COR-L47 (cell line): ENCODE measurements at places on chromosomes 4 and X.

- DNase-seq = peak; percentile 8
Observed at GRCh38 chrX:107672955-107673378, 44.7 kb downstream of the PRPS1 start.

DNA sequence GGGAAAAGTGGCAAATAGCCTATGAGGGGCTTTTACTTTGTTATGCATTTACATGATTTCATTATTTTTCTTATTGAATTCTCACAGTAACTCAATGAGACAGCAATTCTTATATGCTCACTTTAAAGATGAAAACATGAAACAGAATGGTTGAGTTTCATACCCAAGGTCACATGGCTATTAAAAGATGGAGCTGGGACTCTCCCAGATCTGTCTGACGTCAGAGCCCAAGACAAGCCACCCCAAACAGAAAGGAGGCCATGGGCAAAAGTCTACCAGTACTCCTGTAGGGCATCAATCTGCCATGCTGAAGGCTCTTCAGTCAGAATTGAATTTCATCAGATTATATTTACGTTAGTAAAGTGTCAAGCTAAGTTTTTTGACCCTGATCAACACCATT lies 13.2 kb downstream of the HSD17B11 start:
- DNase-seq = no peak

GRCh38 chr4:113566015-113566795 lies 195.3 kb downstream of the CAMK2D start:
- no peak for DNase-seq

GRCh38 chrX:9222299-9222698 lies 188.4 kb upstream of the FAM9B start:
- no peak for DNase-seq

GRCh38 chr4:68368691-68369131 lies 18.8 kb upstream of the YTHDC1 start:
- DNase-seq = no peak

DNA sequence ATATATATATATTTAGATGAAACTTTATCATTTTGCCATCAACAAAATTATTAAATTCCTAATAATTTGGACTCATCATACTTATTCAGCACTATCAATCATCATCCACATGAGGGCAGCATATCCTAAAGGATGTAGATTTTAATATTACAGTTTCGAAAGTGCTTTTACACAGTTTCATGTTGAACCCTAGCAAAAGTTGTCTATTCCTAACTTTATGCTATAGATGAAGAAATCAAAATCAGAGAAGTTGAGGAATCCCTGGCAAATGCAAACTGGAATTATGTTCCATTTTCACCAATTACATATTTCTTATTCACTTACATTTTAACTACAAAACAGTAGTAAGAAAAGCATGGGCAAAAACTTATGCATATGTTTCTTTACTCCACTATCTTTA lies 36.6 kb upstream of the UGT2A1 start:
- DNase-seq = peak; percentile 17

GRCh38 chr4:22190855-22191254 lies 242.3 kb upstream of the KCNIP4 start:
- DNase-seq = no peak

DNA sequence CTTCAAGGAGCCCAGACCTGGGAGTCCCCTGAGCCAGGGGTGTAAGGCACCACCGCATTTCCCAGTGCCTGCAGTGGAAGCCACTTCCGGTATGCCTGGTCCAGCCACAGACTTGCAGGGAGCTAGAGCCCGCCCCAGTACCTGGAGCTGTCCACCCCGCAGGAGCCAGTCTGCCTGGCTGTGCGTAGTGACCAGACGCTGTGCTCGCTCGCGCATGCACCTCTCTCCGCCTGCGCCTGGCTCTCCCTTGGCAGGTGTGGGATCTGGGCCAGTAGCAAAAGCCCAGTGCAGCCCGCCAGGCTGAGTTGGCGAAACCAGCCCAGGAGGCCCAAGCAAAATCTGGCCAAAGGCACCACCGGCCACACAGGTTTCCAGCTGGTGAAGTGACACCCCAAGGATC lies 973.7 kb upstream of the AGA start:
- DNase-seq = no peak

- no peak for DNase-seq
Observed at GRCh38 chrX:155998761-155999510, 1.4 kb downstream of the IL9R start.

DNA sequence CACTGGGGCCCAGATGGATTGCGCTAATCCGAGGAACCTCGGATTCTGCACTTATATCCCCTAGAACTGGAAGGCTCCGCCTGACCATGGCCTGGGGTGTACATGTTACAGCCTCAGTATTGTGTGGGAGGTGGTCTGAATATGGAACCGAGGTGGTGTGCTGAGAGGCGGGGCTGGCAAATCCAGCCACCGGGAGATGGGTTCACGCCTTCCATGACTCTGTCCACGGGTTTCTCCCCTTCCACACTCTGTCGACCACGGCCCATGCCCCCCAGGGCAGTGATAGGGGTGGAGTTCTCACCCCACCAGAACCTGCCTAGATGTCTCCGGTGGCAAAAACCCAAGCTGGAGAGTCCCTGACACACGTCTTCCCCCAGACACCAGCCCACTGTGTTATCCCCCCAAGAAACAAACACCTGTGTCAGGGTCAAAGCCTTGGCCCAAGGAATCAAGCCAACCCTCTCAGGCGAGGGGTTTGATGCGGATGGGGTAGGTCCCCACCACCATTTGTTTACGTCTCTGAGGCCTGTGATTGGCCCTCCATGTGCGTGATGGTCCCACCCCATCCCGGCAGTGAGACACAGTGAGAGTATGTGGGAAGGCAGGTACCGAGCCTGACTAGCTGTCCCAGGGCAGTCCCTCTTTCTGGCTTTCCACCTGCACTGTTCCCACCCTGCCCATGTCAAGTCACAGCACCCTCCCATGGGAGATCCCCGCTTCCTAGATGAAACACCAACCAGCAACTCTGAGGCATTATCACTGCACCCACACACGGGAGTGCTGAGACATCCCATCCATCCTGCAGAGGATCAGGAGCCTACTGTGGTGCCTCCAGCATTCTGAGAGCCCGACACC lies 6.6 kb upstream of the LOC101059915 start:
- DNase-seq = no peak

- DNase-seq = no peak
Observed at GRCh38 chr4:122705547-122706117, 26.9 kb upstream of the BBS12 start.

DNA sequence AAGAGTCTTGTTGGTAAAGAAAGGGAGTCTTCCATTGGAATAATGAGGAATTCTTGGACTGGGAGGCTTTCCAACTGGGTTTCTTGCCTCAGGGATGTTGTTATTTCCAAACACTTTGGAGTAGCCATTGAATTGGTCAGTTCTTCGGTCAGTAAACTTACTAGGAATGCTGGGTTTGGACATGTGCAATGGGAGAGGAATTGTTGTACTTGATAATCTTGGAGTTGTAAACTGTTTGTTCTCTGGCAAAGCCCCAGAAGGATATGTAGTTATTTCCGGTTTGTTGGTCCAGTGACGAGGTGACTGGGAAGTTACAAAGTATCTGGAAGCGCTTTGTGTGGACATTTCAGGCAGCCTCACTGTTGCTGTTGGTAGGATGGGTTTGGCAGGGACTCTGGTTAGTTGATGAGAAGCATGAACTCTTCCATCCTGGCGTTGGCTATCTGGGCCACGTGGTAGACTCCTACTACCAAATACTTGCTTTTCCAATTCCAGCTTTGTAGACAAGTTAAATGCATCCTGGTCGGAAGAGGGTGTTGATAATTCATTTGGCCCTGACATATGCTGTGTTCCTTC lies 25.9 kb downstream of the MXRA5 start:
- DNase-seq = no peak

GRCh38 chrX:12894074-12895030 lies 12.1 kb upstream of the TLR8 start:
- peak; percentile 9 for DNase-seq

DNA sequence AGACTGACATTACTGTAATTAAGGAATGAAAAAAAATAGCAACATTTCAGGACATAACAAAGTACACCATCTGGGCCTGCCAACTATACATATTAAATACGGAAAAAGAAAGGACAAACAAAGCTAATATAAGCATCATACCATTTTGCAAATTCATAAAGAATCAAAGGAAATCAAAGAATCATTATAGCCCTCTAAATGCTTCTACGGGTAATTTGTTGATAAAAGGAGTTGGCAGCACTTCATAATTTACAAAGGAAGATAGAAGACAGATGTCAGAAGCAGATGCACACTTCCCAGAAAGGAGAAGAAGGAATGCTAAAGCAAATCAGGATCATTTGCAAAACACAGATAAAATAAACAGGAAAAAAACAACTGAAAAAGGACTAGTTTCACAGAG lies 1757.3 kb downstream of the PCDH7 start:
- no peak for DNase-seq

DNA sequence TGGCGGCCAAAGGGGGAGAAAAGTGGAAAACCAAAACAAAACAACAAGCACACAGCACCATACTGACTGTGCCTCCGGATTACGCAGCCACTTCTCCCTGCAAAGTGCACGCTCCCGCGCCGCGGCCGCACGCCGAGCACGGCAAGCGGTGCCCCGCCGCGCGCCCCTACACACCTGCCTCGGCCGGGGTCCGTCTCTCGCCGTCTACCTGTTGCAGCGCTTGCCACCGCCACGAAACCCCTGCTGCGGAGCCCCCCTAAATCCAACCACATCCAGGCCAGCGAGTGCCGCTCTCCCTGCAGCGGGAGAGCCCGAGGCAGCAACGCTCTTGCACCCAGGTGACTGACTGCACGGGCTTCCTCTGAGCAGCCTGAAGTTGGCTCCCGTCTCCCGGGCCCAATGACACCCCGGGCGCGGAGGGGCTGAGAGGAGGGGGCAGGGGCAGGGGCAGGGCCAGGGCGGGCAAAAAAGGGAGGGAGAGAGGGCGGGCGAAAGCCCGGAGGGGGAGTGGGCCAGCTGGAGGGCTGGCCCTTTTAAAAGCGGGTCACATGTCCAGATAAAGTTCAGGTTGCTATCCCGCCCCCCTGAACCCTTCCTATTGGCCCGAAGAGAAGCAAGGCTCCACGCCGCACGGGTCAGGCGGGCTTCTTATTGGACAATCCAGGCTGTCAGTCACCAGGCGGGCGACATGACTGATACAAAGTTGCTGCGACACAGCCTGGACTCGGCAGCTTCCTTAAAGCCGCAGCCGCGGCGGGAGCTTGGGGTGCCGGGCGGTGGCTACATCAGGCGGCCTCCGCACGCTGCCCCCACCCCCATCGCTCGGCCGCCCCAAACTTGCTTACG lies at the start of gene NR3C2:
NR3C2 (minus strand) TSS at position 429 of the 846 bp plus-strand sequence.
- DNase-seq = peak; percentile 96

GRCh38 chrX:16239211-16239610 lies 71.9 kb downstream of the MAGEB17 start:
- DNase-seq = no peak

- DNase-seq = no peak
Observed at GRCh38 chrX:5051831-5052491, 1176.7 kb downstream of the NLGN4X start.

- no peak for DNase-seq
Observed at GRCh38 chr4:74328501-74328900, 20.2 kb downstream of the EPGN start.

- DNase-seq = no peak
Observed at GRCh38 chr4:62618042-62618441, 1417.9 kb downstream of the ADGRL3 start.

GRCh38 chrX:124358800-124359383 lies 12.5 kb downstream of the SH2D1A start:
- no peak for DNase-seq

GRCh38 chr4:142091691-142092182 lies 455.4 kb downstream of the IL15 start:
- DNase-seq = no peak

DNA sequence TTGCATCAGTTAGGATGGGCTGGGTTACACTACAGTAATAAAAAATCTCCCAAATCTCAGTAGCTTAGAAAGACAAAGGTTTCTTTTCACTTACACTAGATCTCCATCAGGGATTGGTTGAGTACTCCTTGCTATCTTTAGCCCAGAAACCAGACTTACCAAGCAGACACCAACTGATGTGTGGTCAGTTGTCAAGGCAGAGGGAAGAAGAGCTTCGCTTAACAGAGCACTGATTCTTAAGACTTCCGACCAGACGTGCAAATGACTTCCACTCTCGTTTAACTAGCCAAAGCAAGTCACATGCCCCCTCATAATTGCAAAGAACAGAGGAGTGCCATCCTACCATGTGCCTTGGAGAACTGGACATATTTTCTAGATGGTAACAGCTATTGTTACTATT lies 5.7 kb upstream of the ZNF518B start:
- DNase-seq = no peak

- no peak for DNase-seq
Observed at GRCh38 chr4:89316931-89317366, 9.3 kb upstream of the GPRIN3 start.

DNA sequence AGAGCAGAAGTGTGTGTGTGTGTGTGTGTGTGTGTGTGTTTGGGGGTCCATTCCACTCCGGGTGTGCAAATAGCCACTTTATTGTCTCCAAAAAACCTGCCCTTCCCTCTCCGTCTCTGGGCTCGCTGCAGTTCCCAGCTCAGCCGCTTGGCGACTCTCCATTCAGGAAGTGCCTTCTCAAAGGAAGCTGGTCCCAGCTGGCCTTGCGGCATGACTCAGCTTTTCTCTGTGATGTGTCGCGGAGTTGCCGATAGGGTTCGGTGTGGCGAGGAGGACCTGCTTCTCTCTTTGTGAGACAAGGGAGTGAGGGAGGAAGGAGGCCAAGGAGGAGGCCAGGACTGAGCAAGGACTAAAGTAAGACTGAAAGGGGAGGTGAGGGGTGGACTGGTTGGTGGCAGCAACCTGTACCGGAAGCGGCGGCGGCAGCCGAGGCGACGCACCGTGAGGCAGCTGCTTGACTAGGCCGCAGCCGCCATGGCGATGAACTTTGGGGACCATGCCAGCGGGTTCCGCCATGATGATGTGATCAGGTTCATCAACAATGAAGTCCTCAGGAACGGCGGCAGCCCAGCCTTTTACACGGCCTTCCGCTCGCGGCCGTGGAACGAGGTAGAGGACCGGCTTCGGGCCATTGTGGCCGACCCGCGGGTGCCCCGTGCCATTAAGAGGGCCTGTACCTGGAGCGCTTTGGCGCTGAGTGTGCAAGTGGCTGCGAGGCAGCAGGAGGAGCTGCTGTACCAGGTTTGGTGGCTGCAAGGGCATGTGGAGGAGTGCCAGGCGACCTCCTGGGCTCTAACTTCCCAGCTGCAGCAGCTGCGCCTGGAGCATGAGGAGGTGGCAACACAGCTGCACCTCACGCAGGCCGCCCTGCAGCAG lies at the start of gene TEX13C:
TEX13C (plus strand) TSS at position 226 of the 876 bp plus-strand sequence; CDS start at position 475, 249 bp downstream.
- no peak for DNase-seq

- no peak for DNase-seq
Observed at GRCh38 chr4:8023696-8024033, 84.0 kb upstream of the AFAP1 start.

DNA sequence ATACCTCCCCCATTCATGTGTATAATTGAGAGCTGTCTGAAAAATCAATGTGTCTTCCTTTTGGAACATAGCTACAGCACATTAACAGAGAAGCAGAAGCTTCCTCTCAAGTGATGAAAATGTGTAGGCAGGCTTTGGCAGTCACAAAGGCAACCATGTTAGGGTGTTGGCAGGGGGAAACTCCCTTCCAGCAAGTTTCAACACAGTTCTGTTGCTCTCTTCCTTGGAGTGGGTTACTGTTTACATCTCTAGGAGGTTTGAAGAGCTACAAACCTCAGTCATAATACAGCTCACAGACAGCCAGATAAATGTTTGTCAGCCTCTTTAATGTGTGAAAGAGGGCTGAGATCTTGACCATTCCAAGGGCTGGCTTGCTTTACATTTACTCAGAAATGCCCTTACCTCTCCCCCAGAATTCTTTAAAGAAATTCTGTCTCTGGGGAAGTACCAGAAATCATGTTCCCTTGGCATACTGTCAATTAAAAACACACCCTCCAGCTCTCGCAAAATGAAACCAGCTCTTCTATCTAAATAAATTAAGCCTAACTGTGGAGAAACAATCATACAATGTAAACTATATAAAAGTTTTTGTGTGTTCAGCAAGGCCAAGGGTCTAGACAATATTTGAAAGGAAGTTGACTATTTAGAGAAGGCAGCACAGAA lies 18.9 kb downstream of the ZBTB33 start:
- DNase-seq = no peak
